ENCODE measurements at places on chromosomes 7 and 10. TPM values are rescaled to one million over a fixed set of nuclear protein-coding genes. Genes with fewer than 3 reads are reported as not detected.
A peak's percentile ranks its signal among the peaks of the same experiment; 100 is the strongest.

Gene OR6V1
- not detected for total RNA-seq

DNA sequence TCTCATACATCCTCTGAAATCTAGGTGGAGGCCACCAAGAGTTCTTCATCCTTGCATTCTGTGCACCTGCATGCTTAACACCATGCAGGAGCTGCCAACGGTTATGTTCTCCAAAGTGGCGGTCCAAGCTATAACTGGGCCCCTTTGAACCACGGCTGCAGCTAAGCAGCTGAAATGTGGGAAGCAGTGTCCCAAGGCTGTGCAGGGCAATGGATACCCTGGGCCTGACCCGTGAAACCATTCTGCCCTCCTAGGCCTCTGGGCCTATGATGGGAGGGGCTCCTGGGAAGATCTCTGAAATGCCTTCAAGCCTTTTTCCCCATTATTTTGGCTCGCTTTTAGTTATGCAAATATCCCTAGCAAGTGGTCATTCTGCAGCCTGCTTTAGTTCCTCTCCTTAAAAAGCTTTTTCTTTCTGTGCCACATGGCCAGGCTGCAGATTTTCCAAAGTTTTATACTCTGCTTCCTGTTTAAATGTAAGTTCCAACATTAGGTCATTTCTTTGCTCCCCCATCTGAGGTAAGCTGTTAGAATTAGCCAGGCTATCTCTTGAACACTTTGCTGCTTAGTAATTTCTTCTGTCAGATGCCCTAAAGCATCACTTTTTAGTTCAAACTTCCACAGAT is 7.7 kb upstream of the GTPBP4 start:
- DNase-seq = no peak

- peak; percentile 16 for DNase-seq
Observed at GRCh38 chr7:102431617-102432298, 1.6 kb upstream of the ORAI2 start.

GRCh38 chr7:92745241-92745640 is 91.1 kb downstream of the CDK6 start:
- DNase-seq = no peak

DNA sequence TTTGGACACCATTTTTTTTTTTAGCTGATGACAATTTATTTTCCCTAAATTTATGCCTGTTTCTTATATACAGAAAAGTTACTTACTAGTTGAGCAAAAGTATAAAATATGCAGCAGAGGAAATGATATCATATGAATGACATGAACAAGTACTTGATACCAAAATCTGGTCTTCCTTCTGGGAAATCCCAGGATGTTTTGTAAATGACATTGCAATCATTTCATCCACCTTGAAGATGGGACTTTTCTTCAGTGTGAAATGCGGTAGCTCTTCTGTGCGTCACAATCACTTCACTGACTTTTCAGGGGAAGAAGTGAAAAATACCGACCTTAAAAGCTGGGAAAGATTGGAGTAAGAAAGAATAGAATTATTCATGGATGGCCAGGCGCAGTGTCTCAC is 23.8 kb downstream of the C1QL3 start:
- DNase-seq = no peak

GRCh38 chr10:27481486-27481885 is 22.6 kb upstream of the RAB18 start:
- DNase-seq = no peak

GRCh38 chr7:8592167-8592566 is 158.8 kb downstream of the NXPH1 start:
- peak; percentile 50 for DNase-seq

DNA sequence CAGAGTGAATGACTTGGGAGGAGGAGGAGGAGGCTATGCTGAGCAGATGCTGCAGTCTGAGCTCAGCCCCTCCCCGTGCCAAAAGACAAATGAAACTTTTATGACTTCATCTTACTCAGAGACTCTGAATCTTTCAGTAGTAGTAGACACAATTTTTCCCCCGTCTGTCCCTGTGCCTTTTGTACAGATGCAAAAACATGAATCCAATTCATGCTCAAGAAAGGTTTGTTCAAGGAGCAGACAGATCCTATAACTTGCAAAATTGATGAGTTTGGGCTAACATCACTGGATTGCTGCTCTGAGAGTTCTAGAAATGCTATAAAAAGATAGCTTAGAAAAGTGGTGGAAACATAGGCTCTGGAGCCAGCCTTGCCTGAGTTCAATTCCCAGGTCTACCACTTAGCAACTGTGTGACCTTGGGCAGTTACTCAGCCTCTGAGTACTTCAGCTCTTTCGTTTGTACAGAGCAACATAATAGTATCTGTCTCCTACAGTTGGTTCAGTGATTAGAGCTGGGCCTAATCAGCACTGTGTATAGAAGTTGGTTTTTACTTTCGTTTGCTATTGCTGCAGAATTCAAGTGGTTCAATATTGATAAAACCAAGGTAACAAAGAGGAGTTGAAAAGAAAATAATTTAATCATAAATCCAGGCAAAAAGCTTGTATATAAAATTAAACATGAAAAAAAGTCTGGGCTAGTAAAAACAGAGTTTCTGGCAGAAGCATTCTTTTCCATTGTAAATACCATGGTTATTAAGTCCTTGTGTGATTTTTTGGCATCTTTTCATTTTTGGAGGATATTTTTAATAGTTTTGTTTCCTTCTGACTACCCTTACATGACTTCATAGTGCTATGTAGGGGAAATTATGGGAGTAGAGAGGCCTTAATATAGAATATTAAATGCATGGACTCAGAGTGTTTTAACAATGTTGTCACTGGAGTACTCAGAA is 174.2 kb upstream of the ZNF32 start:
- no peak for DNase-seq

DNA sequence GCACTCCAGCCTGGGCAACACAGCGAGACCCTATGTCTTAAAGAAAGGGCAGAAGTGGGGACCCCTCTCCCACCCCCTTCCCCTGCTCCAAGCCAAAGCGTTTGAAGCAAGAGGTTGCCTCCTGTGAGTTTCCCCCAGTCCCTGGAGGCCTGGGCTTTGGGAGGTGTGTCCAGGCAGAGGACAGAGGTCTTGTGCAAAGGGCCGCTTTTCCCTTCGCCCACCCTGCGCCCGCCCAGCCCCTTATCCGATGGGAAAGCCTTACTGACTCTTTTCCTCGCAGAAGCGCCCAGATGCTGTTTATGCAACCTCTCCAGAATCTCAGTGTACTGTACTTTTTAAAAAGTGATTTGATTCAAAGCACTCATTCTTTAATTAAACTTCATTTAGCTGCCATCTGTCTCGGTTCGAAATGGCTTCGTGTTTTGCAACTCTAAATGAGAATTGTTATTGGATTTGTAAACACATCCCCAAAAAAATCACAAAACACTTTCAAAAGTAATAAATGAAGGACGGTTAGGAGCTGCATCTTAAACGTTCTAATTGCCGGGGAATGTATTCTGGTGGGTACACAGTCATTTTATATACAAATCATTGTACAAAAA is 50.5 kb upstream of the GTF2I start:
- no peak for DNase-seq

- no peak for DNase-seq
Observed at GRCh38 chr10:6815346-6815745, 235.3 kb upstream of the PRKCQ start.

DNA sequence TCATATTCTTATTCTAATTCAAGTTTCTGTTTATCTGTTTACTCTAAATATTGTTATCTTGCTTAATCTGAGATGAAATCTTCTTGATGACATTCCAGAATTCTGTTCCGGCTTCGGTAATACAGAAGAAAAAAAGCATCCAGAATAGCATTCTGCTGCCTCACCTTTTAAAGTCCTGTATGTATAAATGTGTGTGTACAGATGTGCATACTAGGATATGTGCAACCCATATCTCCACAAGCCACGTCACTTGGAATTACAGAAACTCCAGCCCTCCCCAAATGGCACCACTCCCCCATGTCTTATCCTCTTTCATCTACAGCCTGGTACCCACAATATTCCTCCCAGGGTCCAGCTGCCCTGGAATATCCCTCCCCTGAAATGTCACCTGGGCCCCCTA is 27.9 kb upstream of the USP6NL start:
- no peak for DNase-seq

- no peak for DNase-seq
Observed at GRCh38 chr10:103111918-103112877, 80.9 kb downstream of the NT5C2 start.
